ENCODE measurements at places on chromosomes 16 and 17.
A peak's percentile ranks its signal among the peaks of the same experiment; 100 is the strongest.

DNA sequence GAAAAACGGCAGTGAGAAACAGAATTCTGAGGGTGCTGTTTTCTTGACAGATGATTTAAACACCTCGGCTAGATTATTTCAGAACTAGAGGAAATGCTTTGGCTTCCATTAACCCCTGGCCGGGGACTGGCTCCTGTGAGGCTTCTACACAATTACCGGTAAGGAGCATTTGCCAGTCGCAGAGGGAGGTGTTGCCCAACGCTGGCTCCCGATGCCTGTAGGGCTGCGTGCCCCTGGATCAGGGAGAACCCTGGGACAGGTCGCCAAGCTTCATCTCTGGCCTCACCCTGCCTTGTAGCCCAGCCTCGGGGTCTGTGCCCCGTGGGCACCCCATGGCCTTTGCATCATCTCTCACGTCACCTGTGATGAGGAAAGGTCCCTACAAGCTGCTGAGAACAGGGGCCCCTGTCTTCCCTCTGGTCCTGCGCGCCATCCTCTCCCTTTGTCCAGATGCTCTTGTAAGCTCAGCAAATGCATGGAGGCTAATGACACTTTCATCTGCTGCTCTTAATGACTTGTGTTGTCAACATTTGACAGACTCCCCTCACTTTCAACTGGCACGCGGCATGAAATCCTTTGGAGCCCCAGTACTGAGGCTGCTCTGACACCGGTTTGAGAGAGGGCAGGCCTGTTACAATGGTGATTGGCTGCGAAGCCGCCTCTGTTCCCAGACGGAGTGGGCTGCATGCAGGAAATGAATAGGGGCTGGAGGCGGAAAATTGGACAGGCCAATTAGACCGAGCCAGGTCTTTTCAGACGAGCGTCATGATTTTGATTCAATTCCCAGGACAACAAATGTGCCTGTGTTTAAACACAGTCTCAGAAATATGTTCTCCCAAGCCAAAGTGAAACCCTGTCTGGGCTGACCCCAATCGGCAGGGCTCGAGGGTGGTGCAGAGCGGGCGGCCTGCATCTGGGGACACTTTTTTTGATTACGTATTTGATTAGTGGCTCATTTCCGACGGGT, 85.5 kb upstream of the DOC2B start:
- no peak for DNase-seq

- DNase-seq: no peak
Measured at GRCh38 chr17:4858068-4858881, 25.1 kb downstream of the MINK1 start.

DNA sequence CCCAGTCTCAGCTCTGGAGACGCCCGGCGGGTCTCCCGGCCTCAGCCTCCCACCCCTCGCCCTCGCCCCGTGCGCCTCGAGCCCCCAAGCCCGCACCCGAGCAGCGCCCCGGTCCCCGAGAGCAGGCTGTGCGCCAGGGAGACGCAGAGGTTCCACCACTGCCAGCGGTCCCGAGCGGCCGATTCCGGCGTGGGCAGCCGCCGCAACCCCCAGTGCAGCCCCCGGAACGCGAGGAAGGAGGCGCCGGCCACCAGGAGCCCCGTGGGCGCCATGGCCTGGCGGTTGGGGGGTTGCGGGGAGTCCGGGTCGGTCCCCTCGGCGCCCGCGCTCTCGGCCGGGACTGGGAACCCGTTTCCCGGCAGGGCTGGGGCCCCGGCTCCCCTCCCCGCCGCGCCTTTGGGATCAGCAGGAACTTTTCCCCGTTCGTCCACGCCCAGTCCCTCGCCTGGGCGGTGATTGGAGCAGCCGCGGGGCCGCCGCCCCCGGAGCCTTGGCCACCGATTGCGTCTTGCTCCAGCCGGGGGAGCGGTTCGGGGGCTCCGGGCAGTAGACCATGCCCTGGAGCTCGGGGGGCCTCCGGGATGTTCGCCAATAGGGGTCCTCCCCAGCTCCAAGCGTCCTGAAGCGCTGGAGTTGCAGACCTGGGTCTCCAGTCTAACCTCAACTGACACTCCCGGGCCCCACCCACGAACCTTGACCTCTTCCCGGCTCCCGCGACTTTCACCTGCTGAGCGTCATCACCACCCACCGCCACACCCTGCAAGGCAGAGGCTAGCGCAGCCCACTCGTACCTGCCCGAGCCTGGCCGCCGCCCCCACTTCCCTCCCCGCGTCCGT, at the start of gene TLCD2:
Gene TLCD2, minus strand, starts transcription at position 407 of the 836 bp plus-strand sequence. Its CDS starts 135 bp downstream, at position 272.
- no peak for DNase-seq

GRCh38 chr16:11498683-11499082, 88.0 kb downstream of the LITAF start:
- DNase-seq: no peak

DNA sequence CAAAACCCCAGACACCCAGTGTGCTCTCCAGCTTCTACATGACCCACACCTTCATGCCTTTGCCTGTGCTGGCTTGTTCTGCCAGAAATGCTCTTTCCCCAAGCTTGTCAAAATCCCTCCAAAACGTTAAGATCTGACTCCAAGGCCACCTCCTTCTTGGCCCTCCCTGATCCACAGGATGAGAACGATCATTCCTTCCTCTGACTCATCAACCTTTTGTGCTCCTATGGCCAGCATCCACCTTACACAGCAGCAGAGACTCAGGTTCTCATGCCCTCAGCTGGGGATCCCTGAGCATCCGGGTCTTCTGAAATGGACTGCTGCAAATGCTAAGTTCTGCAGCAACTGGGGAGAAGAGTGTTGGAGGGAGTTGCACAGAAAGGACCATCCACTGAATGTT, 2.9 kb downstream of the ZBTB4 start:
- no peak for DNase-seq

GRCh38 chr16:70422543-70422942, 16.4 kb downstream of the ST3GAL2 start:
- DNase-seq: no peak

DNA sequence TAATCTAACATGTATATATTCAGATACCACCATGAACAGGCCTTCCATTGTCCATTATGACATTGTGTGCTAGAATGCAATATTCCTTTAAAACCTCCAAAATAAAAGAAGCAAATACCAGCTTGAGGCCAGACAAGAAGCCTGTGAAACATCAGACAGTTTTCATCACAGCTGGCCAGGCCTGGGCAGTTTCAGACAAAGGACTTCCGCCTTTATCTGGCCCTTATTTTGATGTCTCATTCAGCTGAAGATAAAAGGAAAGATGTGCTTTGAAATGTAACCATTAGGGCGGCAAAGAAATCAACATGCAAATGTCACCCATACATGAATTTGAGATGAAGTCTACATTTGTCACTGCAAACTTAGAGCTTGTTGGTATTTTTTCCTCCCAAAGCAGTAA, 737.5 kb downstream of the KCNJ2 start:
- no peak for DNase-seq

- DNase-seq: no peak
Measured at GRCh38 chr17:60901806-60902205, 224.2 kb downstream of the BCAS3 start.

DNA sequence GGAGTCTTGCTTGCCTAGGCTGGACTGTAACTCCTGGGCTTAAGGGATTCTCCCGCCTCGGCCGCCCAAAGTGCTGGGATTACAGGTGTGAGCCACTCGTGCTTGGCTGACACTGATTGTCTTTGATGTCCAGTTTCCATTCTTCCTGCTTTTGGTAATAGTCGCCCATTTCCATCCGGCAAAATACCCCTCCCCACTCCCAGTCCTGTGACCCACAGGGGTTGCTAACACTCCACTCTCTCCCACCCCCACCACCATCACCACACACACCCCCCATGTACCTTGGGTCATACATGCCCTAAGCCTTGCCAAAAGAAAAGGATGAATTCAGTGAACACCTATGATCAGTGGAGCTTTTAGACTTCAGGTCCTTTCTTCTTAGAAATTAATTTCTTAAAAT, 52.8 kb upstream of the MYH10 start:
- DNase-seq: no peak

DNA sequence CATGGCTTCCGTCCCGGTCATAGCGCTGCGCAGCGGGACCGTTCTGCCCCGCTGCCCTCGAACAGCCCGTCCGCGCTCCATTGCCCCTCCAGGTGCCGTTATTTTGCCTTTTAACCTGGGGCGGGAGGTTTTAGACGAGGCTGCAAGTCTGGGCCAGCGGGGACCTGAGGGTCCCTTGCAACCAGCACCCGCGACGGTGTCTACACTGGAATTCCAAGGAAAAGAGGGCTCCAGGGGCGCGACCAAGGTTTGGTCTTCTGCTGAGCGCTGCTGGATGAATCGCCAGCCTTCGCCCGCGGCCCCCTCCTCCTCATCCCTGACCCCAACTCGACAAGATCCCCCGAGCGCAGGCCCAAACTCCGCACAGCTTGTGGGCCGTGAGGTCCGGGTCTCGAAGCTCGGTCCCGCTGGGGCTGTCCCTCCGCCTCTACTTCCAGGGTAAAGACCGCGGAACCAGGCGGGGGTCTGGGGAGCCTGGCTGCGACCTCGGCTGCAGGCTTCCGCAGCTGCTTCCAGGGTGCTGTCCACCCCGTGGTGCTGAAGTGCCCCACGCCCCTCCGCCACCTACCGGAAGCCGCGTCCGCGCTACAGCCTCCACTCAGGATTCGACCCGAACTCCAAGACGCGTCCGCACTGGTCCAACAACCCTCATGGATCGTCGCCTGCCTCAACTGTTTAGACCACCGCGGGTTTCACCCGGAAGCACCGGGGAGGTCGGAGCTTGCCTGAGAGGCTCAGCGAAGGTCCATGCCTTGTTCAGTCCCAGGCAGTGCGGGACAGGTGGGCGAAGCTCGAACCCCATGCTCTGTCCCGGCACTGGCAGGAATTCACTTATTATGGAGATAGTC, 10.1 kb upstream of the CA4 start:
- peak; percentile 31 for DNase-seq

DNA sequence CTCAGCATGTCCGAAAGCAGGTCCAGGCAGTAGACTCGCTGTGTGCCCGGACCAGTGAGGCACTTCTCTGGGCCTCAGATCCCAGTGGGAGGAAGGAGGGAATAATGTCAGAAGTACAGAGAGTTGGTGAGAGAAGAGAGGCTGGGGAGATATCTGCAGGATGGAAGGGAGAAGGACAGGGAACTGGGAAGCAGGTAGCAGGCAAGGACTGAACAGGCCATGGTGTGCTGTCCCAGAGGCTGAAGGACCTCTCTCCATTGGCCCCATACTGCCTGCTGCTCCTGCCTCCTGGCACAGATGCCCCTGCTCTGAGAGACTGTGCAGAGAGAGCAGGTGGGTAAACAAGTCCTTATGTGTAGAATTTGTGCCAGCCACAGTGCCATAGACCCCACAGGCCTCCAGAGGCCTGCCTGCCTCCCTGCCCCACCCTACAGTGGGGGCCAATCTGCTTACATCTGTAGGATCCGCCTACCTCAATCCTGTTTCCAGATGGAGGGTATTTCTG, 34.2 kb upstream of the CRHR1 start:
- no peak for DNase-seq

- no peak for DNase-seq
Measured at GRCh38 chr17:42055027-42055426, 4.6 kb upstream of the C17orf113 start.

DNA sequence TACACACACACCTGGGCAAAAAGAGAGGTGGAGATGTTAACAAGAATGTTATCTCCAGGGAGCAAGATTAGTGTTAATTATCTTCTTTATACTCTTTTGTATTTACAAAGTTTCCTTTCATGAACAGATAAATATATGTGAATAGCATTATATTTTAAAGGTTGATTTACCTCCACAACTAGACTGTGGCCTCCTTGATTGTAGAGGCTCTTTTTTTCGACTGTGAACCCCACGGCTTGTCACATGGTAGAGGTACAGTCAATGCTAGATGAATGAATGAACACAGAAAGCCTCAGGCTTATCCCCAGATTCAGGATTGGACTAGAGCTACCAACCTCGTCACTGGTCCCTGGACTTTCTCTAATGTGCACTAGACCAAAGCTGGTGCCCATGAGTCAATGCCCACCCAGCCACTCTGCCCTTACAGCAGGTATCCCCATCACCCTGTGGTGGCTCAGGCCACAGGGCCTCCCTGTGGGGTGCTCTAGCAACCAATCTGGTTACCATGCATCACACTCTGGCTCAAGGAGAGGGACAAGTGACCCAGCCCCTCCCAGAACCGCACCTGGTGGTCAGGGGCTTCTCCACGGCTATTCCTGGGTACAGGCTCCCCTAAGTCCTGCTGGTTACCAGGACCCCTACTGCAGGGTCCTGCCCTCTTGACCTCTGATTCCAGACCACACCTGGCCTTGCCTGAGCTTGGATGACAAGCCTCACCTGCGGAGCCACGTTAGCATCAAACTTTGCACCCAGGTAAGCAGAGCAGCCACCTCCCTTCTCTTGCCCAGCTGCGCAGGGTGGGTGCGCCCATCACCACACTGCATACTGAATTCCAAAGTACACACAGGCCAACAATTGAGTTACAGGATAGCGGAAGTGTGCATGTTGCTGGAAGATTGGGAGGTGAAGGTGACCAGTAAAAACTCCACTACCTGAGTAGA, 101.0 kb downstream of the CDYL2 start:
- no peak for DNase-seq

- DNase-seq: peak; percentile 33
Measured at GRCh38 chr16:49857423-49858181, 1.7 kb upstream of the ZNF423 start.

GRCh38 chr16:3065069-3065741, at the start of gene IL32:
IL32 (plus strand) TSS chr16:3065640; CDS start chr16:3065812, 172 bp downstream.
- DNase-seq: peak; percentile 64

GRCh38 chr16:31873556-31874365, at the start of gene ZNF267:
ZNF267 (plus strand) TSS chr16:31873807; CDS start chr16:31873967, 160 bp downstream.
- DNase-seq: peak; percentile 86

- DNase-seq: no peak
Measured at GRCh38 chr17:1796800-1797199, 32.9 kb downstream of the SMYD4 start.

Data from stimulated activated CD4-positive, alpha-beta T cell treated with anti-CD3 and anti-CD28 coated beads, TNF-alpha, amount 100 ng/mL, for 48 hours (primary cell).